Tongue (tissue), 3 donors: ENCODE measurements at places on chromosomes 1 and 21. TPM values are rescaled to one million over a fixed set of nuclear protein-coding genes. Genes with fewer than 3 reads are reported as not detected.

DNA sequence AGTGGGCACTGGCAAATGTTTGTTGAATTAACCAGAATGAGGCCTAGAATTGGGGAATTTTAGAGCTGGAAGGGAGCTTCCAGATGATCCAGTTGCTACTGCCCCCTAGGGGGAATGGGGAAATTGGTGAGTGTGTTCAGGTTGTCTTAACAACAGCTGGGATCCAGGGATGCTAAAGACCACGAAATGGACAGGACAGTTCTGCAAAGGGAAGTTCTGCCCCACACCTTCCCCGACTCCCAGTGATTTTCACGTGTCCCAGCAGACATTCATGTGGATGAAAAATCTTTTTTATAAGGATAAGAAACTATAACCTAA is 33.9 kb downstream of the TRIM62 start:
- DNase-seq: no peak

- peak; percentile 10 for DNase-seq
Observed at GRCh38 chr1:25861316-25862286, 2.3 kb upstream of the AUNIP start.

- peak; percentile 79 for DNase-seq
Observed at GRCh38 chr1:59552007-59552406, 255.1 kb downstream of the FGGY start.

- no peak for DNase-seq
Observed at GRCh38 chr1:210878564-210878963, 255.4 kb downstream of the KCNH1 start.

HSPG2 gene
- 381 TPM for total RNA-seq
